ENCODE measurements at places on chromosomes 3 and 15.
A peak's percentile ranks its signal among the peaks of the same experiment; 100 is the strongest.

GRCh38 chr15:42502477-42502876 is 7.0 kb downstream of the SNAP23 start:
- DNase-seq: no peak

- no peak for DNase-seq
Measured at GRCh38 chr15:100115066-100115710, 226.6 kb downstream of the ADAMTS17 start.

GRCh38 chr15:67792250-67792942 is 32.9 kb upstream of the SKOR1 start:
- no peak for DNase-seq

GRCh38 chr15:65328506-65329287 is 24.2 kb downstream of the RNU5B-1 start:
- DNase-seq: no peak

- DNase-seq: no peak
Measured at GRCh38 chr15:52159645-52160044, 31.5 kb downstream of the GNB5 start.

DNA sequence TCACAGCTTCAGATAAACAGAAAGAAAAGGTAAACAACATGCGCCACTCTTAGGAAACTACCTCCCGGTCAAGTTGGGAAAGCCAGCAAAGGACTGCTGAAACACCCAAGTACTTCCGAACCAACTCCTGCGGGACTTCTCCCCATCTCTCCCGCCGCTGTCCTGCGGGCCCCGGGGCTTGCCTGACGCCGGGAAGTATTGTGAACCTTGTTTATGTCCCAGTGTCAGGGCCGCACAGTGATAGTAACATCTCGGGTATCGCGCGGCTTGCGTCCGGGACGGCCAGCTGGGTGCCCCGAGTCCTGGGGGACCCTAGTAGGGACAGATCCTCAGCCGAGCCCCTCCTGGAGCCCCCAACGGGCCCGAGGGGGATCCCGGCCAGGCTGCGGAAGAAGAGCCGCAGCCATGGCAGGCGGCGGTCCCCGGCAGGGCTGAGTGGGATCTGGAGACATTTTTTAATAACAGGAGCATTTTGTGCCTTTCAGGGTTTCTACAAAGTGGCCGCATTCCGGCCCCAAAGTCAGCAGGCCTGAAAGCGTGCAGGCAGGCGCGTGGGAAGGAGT is 756 bp downstream of the CLPX start:
- DNase-seq: no peak

DNA sequence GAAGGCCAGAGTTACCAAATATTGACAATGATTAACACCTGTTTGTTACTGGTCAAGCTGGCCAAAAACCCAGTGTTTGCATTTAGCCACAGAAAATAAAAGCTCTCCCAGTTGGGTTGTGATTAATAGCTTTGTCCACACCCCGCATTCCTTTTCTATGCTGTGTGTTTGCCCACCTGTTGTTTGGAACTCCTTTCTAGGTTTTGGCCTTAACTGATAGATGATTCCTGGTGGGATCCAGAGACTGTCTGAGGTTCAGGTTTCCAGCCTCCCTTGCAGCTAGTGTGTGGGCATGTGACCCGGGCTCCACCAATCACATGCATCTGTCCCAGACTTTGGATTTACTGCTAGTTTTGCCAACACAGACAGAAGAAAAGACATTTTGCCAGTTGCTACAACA is 83.8 kb downstream of the PTPRG start:
- DNase-seq: no peak

- no peak for DNase-seq
Measured at GRCh38 chr3:22475665-22476240, 724.7 kb upstream of the ZNF385D start.

DNA sequence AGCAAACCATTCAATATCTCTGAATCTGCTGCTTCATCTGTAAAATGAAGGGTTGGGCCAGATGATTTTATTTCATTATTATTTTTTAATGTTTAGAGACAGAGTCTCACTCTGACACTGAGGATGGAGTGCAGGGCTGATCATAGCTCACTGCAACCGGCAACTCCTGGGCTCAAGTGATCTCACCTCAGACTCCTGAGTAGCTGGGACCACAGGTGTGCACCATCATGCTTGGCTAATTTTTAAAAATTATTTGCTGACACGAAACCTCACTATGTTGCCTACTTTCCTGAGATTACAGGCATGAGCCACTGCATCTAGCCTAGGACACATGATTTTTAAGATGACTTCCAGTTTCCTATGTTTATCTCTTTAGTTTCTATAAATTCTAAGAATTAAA is 105.8 kb downstream of the P3H2 start:
- no peak for DNase-seq

GRCh38 chr3:57436195-57436761 is 107.9 kb downstream of the DNAH12 start:
- no peak for DNase-seq

DNA sequence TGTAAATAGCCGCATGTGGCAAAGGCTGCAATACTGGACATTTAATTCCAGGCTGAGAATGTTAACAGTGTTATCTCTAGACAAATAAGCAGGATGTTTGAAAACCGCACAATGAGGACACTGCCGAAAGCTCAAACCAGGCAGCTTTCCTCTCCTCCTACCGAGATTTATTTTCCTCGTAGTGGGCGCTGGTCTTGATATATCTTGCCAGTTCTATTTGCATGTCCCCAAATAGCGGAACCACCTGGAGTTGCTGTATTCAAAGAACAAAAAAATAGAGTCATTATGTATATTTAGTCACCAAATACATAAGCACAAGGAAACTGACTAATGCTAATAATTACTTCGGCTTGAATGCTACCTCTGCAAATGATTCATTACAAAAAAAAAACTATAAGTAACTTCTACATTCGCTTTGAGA is 46.5 kb downstream of the CYFIP1 start:
- no peak for DNase-seq

DNA sequence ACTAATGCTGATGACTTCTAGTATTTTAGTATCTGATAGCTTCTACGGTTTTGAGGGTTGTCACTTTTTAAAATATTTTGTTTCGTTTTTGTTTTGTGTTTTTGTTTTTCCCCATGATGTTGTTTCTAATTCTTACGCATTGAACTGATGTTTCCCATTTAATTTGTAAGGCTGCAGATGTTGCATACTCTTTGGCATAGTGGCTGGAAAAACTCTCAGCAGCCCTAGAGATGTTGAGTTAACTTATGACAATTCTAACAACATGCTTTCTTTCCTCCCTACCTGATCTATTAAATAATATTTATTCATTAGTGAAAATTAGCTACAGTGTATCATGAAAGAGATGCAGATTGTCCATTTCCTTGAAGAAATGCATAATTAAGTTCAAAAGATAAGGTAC is 559.3 kb upstream of the GRM7 start:
- DNase-seq: no peak

DNA sequence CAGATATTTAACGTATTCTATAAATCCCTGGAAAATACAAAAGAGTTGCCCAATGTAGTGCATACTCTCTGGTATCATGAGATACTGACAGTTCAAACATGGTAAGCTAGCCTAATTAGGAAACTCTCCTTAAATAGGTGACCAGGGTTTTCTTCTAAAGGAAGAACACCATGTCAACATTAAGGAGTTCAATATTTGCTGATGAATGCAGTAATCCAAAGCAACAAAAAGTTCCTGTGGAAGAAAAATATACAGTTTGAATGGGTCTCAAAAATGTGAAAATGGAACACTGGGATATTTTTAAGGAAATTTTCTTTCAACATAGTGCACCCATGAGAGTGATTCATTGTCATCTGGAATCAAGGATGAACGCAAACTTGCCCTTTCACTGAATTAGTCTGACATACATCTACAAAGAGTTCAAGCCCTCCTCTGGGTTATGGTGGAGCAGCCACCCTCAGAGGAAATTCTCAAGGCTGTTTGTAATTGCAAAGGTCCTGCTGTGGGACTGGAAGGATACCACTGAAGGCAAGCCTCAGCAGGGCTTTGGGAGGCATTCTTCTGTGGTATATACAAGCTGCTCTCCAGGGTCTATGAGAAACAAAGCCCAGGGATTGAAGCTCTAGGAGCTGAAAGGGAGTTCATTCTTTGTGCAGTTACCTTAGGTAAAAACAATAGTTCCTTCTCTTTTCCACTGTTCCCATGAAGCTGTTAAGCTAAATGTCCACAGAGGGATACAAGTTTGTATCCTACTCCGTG is 700.3 kb downstream of the TUSC7 start:
- no peak for DNase-seq

DNA sequence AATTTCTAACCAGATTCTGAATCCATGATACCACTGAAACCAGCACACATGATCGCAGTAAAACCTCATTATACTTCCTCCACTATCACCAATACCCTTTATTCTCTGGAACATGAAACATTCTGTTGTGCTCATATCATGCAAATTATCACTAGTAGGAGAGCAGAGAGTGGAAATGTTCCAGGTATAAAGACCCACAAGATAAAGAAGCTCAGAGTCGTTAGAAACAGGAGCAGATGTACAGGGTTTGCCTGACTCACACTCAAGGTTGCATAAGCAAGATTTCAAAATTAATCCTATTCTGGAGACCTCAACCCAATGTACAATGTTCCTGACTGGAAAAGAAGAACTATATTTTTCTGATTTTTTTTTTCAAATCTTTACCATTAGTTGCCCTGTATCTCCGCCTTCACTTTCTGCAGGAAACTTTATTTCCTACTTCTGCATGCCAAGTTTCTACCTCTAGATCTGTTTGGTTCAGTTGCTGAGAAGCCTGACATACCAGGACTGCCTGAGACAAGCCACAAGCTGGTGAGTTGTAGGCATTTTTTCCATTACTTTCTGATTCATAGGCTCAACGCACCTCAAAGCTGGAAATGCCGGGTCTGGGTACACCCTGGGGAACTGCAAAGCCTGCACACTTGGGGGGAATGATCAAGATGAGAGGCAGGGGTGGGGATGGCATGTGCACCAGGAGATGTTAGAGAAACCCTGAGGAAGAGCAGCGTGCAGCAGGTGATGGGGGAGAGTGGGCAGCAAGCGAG is at the start of gene CCR2:
CCR2 (plus strand) TSS at position 465 of the 764 bp plus-strand sequence. CDS start 3,417 bp downstream, outside the sequence.
- peak; percentile 22 for DNase-seq

GRCh38 chr3:117786349-117786748 is 1076.8 kb downstream of the TUSC7 start:
- no peak for DNase-seq

- no peak for DNase-seq
Measured at GRCh38 chr15:64288577-64288976, 67.4 kb downstream of the CSNK1G1 start.

- DNase-seq: no peak
Measured at GRCh38 chr3:176692199-176692965, 504.9 kb downstream of the TBL1XR1 start.

DNA sequence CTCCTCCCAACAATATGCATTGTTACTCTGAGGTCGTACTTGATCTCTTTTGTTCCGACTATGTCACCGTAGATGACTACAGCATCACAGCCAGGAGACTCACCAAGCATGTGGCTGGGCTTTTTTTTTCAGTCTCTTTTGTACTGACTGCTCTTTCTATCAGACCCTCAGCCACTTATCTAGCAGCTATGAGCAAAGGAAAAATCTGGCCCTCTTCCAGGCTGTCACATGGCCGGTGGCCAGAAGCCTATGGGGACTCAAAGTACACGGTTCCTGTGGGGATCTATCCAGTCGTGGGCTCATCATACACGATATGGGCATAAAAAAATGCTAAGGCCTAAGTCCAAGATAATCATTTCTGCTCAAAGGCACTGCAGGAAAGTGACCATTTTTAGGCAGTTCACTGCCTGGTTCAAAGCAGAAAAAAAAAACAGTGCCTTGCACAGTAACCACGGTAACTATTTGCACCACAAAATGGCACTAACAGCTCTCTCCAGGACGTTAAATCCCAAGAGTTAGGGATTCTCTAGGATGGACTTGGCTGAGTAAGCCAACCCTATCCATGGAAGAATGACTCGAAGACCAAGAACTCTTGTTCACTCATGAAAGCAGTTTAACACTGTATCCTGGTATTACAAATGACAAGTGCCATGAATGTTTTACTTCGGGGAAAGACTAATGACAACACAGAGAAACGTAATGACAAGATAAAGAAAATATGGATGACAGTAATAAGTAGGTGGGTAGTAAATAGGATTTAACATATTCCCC is 50.3 kb downstream of the SHQ1 start:
- DNase-seq: no peak

- no peak for DNase-seq
Measured at GRCh38 chr15:99433026-99433756, 132.6 kb upstream of the MEF2A start.

- no peak for DNase-seq
Measured at GRCh38 chr15:78207641-78208340, 26.6 kb downstream of the ACSBG1 start.

DNA sequence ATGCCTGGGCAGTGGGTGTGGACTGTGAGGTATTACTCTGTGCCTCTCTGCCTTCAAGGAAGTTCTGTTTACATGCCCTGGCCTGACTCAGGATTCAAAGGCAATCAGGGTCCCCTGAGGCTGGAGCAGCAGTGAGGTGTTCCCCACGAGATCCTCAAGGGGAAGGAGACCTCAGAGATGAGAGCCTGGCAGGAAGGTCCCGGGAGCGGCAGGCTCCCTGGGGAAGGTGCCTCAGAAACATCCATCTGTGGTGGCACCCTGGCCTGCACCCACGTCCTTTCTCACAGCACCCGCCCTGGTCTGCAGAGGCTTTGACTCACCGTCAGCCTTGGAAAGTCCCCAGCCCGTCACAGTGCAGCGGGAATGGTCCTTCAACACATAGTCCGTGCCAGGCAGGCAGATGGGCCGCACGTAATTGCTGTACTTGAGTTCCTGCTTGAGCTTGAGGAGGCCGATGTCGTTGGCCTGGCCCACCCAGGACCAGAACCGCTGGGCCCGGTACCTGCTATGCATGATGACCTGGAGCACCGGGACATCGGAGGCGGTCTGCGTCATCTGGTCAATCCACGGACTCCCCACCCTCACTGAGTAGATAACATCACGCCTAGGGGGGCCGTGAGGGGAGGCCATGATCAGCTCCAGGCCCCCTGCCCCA is 3.6 kb downstream of the PRSS50 start:
- no peak for DNase-seq

DNA sequence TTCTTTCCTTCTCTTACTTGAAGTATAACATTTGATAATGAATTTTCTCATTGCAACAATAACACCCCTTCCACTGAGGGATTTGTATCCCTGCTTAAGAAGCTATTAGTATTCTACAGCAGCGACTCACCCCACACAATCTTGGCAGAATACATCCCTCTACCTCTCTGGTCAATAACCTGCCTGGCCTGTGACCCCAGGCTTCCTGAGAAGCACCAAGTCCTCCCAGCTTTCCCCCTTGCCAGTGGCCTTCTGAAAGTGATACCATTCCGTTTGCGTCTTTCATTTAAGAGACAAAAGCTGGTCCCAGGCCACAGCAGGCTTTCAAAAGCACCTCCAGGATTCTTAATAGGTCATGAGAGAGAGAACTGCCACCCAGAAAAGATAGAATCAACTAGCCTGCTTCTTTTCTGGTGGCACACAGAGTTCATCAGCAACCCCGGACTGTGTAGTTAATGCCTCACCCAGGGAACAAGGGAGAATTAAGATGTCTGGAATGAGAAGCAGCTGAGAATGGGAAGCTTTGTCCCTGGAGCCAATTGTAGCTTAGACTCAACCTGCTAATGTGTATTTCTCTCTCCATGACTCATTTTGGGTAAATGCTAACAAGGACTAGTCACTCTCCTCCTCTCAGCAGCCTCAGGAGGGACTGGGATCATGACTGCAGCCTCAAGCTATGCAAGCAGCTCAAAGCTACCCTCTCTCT is 101.0 kb upstream of the CPNE4 start:
- no peak for DNase-seq

GRCh38 chr3:50068134-50068533 is 20.6 kb upstream of the RBM5 start:
- no peak for DNase-seq
